HCT116 (cell line): ENCODE measurements at places on chromosomes 3 and 15.
A peak's percentile ranks its signal among the peaks of the same experiment; 100 is the strongest.

GRCh38 chr3:152474585-152474984 is 205.9 kb downstream of the MBNL1 start:
- peak; percentile 43 for DNase-seq

GRCh38 chr3:14988988-14989394 is 41.6 kb downstream of the NR2C2 start:
- DNase-seq = peak; percentile 22

DNA sequence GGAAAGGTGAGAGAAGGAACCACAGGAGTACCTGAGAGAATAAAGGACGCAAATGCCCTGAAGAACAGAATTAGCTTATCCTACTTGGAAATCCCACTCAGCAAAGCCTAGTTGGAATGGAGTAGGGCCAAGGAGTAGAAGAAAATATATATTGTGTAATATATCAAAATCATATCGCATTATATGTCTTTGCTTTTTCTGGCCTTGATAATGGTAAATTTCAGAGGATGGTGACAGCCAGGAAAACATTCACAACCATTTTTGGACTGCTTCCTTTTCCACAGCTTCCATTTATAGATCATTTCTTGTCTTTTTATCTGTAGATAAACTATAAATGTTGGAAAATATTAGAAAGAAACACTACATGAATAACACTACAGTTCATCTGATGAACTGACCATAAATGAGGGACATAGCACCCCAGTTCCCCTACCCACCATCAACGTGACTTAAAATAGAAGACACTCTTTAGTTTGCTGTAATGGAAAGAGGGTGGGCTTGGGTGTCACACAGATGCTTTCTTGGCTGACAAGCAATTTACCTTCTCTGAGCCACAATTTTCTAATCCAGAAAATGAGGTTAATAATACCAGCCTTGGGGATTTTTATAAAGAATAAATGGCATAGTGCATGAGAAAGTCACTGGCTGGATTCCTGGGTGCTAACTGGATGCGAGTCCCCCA is 569.6 kb downstream of the NTRK3 start:
- no peak for DNase-seq

GRCh38 chr15:89781055-89781454 is 4.9 kb downstream of the MESP2 start:
- DNase-seq = no peak

DNA sequence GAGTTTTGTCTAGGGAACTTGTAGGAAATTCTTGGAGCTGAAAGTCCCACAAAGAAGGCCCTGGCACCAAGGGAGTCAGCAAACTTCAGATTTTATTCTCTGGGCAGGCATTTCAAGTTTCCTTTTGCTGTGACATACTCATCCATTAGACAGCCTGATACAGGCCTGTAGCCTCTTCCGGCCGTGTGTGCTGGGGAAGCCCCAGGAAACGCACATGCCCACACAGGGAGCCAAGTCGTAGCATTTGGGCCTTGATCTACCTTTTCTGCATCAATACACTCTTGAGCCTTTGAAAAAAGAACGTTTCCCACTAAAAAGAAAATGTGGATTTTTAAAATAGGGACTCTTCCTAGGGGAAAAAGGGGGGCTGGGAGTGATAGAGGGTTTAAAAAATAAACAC is 15.0 kb downstream of the TIGIT start:
- no peak for DNase-seq

DNA sequence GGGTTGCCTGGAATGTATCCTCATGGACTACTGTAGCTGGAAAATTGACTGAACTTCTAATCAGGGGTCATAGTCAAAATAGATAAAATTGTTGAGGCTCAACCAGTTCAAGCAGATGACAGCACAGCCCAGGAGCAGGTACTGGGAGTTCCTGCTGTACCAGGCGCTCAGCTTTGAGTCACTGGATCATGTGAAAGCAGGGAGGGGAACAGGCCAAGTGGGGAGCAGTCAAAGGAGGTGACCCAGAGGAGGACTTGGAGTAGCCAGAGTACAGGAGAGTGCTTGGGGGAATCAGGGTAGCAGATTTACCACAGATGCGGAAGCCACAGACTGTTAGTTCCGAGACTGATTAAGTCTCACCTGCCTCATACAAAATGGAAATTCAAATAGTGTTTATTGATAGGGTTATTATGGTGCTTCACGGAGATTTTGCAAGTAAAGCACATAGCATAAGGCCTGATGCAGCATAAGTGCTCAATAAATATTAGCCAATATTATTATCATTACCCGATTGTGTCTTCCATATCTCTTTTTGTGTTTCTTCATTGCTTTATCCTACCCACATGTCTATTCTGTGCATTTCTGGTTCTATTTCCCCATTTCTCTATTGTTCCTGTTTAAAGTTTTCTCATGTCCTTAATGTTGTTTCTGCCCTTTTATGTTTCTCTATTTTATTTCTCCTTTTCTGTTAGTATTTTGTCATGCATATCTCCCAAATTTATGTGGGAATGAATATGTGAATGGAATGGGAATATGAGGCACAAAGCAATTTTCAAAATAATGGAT is 369.2 kb upstream of the MCTP2 start:
- no peak for DNase-seq

DNA sequence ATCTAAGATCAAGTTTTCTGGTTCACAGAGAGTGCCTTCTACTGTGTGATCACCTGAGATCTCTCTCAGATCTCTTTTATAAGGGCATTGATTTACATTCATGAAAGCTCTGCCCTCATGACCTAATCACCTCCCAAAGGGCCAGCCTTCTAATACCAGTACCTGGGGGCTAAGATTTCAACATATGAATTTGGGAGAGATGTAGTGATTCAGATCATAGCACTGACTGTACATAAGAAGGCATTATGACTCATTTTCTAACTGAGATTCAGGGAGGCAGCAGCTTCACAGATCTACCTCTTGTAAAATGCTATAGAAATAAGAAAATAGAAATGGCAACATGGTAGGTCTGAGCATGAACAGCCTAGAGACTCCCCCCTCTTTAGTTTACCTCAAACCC is 39.6 kb downstream of the VGLL3 start:
- DNase-seq = no peak

- no peak for DNase-seq
Observed at GRCh38 chr15:78162038-78162437, 12.9 kb downstream of the IDH3A start.

DNA sequence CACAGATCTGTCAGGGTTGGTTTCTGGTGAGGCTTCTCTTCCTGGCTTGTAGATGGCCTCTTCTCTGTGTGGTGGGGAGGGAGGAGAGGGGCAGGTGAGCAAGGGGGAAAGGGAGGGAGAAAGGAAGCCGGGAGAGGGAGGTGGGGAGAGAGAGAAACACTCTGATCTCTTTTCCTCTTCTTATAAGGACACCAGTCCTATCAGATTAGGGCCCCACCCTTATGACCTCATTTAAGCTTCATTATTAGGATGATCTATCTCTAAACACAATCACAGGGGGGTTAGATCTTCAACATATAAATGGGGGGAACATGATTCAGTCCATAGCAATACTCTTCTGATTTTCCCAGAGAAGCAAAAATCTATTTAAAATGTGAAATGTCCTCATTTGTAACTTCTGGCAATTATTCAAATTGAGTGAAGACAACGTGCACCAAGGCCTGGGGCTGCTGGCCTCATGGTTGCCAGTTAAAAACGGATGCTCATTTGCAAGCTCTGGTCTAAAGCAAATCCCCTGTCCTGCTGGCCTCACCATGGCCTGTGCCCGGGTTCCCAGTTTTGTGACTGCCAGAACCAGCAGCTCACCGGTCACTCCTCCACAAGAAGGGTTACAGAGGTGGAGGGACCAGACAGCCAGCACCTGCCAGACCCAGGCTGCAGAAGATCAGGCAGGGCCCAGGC is 8.3 kb downstream of the POMGNT2 start:
- no peak for DNase-seq

DNA sequence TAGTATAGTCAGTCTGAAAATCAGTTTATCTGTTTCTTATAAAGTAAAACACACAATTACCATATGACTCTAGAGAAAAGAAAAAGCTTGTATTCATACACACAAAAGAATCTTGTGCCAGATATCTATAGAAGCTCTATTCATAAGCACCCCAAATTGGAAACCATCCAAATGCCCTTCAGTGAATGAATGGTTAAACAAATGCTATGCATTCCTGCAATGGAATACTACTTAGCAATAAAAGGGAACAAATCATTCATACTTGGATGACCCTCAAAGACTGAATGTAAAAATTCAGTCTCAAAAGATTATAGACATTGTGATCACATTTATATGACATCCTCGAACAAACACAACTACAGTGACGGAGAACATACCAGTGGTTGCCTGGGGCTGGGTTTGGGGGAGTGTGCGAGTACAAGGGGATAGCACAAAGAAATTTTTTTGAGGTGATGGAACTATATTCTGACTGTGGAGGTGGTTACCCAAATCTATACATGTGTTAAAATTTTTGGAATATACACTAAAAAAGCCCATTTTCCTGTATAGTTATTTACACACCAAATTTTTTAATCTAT is 680.6 kb downstream of the NTRK3 start:
- DNase-seq = no peak

DNA sequence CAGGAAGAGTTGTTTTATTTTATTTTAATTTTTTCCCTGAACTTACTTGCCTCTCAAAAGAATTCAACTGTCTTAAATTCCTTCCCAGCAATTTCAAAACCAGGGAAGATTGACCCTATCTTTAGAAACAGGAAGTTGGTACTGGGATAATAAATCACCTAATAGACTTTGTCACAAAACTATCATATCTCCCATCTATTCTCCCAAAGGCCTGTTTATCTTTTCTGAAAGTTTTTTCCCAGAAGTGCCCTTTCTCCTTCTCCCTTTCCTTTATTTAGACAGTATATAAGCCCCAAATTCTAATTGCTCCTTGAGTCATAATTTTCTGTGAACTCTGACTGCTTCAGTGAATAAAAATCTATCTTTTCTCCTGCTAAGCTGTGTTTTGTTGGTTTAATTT is 2.9 kb upstream of the RNF7 start:
- DNase-seq = no peak

DNA sequence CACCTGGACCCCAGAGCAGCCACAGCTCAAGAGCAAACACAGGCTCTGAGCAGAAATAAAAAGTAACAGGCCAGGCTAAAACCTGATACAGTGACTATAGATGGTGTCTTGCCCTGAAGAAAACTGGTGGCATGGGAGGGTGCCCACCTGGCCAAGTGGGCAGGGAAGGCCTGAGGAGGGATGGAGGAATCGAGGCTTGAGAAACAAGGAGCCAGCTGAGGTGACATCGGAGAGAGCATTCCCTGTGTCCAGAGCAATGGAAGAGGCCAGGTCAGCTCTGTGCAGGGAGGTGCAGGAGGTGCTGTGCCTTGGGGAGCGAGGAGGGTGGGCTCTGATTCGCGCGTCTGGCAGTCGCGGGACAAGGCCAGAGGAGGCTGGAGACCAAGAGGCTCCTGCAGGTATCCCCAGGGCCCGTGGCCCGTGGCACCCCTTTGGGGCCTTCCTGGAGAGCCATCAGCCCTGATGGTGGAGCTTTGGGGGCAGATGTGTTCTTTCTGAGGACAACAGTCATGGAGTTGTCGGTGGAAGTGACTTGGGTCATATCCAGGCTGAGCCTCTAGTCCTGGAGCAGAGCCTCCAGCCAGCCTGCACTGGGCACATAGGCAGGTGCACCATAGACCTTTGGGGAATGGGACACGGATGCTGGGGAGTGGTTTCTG is 56.1 kb downstream of the PLXNA1 start:
- DNase-seq = no peak

DNA sequence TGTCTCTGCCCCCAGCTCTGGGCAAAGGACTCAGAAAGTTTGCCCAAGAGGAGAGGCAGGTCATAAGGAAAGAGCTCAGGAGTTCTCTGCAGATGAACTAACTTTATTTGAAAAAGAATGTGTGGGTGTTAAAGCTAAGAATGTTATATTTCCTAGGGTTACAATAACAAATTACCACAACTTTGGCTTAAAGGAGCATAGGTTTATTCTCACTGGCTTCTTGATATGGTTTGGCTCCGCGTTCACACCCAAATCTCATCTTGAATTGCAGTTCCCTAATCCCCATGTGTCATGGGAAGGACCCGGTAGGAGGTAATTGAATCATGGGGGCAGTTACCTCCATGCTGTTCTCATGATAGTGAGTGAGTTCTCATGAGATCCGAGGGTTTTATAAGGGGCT is 383.7 kb upstream of the CFAP20DC start:
- DNase-seq = no peak

- no peak for DNase-seq
Observed at GRCh38 chr3:15361494-15362214, 29.3 kb upstream of the SH3BP5 start.

GRCh38 chr3:130529486-130530215 is 12.7 kb downstream of the COL6A6 start:
- no peak for DNase-seq

DNA sequence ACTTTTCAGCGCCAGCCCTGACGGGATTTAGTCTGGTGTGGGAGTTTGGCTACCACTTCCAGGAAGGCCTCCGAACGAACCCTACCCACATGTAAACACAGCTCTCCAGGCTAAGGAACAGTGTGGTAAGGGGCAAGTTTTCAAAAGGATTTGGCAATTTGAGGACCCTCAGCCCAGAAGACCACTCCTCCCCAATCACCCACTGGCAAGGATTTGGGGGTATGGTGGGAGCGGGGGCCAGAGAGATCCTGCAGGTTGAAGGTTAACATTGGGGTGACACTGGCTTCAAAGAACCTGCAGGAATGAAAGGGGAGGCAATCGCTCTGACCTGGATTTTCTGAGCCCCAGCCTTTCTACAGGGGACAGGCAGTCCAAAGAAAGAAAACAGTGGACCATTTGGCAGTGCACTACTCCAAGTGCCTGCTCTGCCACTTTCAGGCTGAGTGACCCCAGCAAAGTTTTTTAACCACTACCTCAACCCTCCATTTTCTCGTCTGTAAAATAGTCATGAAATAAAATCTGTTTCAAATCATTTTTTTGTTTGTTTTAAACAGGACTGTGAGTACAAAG is 34.5 kb downstream of the ZIC4 start:
- DNase-seq = no peak

DNA sequence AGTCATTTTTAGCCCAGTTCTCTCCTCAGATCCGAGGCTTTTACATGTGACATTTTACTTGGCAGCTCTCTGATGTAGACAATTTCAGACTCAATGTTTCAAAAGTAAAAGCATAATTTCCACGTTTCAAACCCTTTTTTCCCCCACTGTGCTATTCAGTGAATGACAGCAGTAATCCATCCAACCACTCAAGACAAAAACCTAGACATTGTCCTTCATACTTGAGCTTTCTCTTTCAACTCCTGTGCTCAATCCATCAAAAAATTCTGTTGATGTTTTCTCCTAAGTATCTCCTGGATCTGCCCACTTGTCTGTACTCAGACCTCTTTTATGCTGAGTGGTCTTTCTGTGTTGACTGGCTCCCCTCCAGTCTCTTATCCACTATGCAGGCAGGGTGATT is 214.7 kb downstream of the CHL1 start:
- no peak for DNase-seq

GRCh38 chr3:128805772-128806171 is 73.6 kb upstream of the ACAD9 start:
- DNase-seq = no peak

- peak; percentile 77 for DNase-seq
Observed at GRCh38 chr3:139534455-139534812, 5.1 kb downstream of the RBP1 start.

DNA sequence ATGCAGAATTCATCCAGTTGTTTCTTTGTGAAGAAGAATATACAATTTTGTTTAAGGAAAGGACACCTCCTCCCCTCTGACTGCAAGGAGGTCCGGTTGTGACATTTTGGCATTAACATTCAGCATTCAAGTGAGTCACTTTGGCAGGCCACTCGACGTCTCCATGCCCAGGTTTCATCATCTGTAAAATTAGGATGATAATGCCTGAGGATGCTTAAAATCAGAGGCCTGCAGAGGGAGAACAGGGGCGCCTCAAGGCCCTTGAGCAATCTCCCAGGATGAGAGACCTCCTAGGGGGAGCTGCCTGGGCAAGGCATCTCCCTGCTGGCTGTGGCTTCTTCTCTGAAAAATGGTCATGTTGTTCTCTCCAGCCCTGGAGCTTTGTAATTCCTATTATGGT is 236.0 kb downstream of the CACNA2D3 start:
- DNase-seq = no peak
